Activated T-cell treated with anti-CD3 and anti-CD28 coated beads, Interleukin-2, amount 50 U/mL, for 48 hours (primary cell): ENCODE measurements at places on chromosomes 2 and 18.

GRCh38 chr2:120818441-120818920, 82.8 kb downstream of the GLI2 start:
- no peak for DNase-seq

DNA sequence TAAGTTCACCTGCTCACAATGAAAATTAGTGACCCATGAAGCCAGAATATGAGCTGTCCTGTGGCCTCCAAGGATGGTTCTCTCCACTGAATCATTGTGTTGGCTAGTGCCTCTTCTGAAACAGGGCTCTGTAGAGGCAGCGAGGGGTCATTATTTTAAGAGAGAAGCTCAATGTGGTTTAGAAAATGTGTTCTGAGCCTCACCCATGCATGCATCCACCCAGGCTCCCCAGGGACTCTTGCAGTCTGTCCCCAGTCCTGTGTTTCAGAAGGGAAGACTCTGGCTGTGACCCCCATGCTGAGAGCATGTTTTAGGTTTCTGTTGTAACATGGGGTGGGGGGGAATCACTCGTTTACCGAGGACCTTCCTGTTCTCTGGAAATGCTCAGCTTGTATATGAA, 135.2 kb downstream of the RNF144A start:
- DNase-seq: no peak

GRCh38 chr2:223036790-223037444, 15.1 kb upstream of the KCNE4 start:
- no peak for DNase-seq

- no peak for DNase-seq
Observed at GRCh38 chr2:127000937-127001336, 102.2 kb downstream of the TEX51 start.

GRCh38 chr2:12120281-12121150, 374.1 kb downstream of the LPIN1 start:
- no peak for DNase-seq

DNA sequence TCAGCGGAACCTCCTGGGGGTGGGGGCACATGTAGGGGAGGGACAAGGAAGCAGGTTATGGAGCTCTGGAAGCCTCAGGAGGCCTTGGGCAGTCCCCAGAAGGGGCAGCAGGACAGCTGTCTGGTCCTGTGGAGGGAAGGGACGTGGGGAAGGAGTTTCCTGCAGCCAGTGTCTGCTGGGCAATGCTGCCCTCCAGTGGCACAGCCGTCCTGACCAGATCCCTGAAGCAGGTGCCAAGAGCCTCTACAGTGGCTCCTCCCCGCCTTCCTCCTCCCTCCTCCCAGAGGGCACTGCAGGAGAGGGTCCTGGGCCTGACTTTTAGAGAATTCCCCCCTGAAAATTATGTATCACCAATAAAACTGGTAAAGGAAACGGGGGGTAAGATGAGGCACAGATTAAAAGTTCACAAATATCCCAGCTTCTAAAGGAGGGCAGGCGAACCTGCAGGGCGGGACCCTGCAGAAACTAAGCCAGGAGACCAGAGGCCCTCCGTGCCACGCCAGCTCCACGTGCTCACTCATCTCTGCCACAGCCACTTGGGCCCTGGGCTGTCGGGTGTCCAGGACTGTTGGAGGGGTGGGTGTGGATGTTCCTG, 258.5 kb downstream of the TWIST2 start:
- no peak for DNase-seq

DNA sequence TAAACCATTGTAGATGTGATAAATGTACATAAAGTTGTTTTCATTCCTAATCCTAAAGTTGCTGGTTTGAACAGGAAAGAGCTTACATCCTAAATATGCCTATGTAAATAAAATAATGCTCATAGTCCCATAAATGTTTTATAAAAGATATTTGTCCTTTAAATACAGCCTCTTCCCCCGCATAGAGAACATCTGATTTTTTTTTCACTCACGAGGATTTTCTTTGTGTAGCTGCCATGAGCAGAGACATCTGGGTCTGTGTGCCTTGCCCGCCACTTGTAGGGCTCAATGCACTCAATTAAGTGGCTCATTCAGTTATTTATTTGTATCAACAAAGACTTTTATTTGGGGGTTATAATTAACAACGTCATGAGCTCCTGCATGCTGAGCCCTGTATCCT, 72.8 kb downstream of the SOWAHC start:
- no peak for DNase-seq

GRCh38 chr2:499726-500125, 177.5 kb downstream of the TMEM18 start:
- DNase-seq: no peak

GRCh38 chr2:641872-642815, 35.1 kb downstream of the TMEM18 start:
- DNase-seq: no peak

DNA sequence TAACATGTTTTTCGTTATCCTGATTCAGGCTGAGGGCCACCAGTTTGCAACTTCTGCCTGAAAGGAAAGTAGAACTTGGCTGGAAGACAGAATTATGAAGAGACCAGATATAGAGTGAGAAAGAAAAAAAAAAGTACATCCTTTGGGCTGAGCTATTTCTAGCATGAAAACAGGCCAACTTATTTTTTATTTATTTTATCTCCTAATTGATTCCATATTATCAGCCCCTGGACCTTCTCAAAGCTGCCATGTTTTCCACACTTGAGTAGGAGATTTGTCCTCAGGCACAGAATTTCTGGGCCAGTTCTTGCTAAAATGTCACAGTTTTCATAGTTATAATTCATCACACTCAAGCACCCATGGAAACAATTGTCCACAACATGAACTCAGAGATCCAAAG, 586.8 kb upstream of the CNTNAP5 start:
- no peak for DNase-seq

GRCh38 chr18:13660510-13660909, 65.8 kb downstream of the FAM210A start:
- DNase-seq: no peak

- no peak for DNase-seq
Observed at GRCh38 chr2:119489232-119489952, 34.9 kb downstream of the SCTR start.

DNA sequence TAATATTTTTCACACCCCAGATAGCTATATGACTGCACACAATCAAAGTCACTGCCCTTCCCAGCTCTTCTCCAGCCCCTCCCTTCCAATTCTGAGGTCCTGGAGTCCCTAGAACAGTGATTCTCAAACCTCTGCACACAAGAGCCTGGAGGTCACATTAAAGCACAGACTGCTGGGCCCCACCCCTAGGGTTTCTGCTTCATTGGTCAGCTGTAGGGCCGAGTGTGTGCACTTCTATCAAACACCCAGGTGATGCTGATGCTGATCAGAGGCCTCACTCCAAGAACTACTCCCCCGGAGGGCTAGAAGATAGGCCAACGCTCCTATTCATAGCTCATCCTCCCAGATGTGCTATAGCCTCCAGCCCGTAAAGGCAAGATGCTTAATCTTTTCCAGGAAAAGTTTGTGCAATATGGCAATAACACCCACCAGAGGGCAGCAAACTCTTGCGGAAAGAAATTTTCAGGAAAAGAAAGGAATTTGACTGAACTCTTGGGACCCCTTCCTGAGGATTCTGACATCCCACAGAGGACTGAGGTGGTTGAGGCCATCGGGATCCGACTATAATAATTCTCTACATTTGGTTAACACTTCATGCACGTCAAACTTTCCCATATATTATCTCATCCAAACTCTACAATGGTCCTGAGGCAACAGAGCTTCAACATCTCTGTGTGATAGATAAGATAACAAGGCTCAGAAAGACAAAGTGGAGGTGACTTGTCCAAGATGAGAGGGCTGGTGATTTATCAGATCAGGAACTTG, 194.2 kb upstream of the PKDCC start:
- DNase-seq: no peak

- no peak for DNase-seq
Observed at GRCh38 chr2:215983581-215984351, 29.6 kb downstream of the MREG start.

GRCh38 chr2:203021991-203022390, 7.3 kb downstream of the NBEAL1 start:
- DNase-seq: no peak

DNA sequence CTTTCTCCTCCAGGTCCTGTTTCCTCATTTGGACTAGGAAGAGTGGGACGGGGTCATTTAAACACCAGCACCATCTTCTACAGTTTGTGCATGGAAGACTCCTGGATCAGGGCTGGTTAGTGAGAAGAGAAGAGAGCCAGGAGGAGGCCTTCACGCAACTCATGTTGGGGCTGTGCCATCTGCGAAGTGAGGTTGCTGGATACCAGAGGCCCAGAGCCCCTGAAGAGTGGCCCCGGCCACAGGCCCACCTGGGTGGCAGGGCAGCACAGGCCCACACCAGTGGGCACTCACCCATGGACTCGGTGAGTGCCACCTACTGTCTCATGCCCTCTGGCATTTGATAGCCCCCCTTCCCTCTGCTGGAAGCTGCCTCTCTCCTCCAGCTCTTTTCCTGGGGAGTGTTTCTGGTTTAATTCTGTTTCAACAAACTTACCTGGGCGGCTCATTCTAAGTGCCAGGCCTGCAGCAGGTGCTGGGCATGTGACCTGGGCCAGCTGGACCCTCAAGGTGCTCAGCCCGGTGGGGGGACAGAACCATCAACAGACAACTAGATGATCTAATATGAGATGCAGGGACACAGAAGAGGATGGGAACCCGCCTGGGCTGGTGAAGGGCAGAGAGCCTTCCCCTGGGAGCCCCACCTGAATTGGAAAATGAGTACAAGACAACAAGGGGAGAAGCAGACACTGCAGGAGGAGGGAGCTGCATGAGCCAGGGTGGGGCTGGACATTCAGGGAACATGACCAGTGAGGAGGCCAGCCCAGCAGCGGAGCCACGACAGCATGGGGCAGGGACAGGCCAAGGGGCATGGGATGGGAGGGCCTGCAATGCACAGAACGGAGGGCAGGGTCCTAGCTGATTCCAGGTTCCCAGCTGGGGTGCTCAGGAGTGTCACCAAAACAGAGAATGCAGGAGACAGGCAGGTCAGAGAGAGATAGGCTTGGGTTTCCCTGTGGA, 70.6 kb downstream of the MARCO start:
- no peak for DNase-seq

GRCh38 chr2:134537702-134538101, 181.1 kb downstream of the TMEM163 start:
- no peak for DNase-seq

GRCh38 chr2:148218326-148219075, 197.6 kb downstream of the MBD5 start:
- no peak for DNase-seq

GRCh38 chr2:215736653-215737290, 276.6 kb downstream of the MREG start:
- DNase-seq: no peak

DNA sequence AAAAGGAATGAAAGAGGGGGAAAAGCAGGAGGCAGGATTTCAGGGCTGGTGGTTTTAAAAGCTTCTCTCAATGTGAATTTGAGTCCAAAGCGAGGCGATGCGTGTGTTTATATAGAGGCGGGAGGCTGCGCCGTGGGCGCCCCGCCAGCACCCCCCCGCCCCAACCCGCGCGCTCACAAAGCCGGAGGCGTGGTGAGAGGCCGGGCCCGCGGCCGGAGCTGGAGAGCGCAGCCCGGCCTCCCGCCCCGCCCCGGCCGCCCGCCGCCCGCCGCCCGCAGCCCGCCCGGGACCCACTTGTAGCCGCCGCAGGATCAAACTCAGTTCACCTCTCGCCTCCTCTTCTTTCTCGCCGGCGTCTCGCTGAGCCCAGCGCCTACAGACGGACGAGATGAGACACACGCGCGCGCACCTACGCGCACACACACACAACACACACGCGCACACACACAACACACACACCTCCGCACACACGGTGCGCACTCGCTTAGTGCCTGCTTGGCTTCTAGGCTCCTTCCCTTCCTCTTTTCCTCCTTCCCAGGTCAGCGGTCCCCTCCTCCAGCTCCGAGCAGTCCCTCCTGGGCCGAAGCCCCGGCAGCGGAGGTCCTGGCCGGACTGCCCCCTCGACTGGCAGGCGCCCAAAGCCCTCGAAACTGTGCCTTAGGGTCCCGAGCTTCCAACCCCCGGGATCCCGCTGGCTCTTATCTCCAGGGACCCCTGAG, 1.3 kb upstream of the CYP26B1 start:
- DNase-seq: peak; percentile 54
